ENCODE measurements at places on chromosomes 4 and X.

GRCh38 chrX:49844611-49845010 is 15.5 kb downstream of the PAGE4 start:
- peak; percentile 12 for DNase-seq

GRCh38 chr4:181350615-181351415 is 892.4 kb upstream of the TENM3 start:
- DNase-seq, result no peak

DNA sequence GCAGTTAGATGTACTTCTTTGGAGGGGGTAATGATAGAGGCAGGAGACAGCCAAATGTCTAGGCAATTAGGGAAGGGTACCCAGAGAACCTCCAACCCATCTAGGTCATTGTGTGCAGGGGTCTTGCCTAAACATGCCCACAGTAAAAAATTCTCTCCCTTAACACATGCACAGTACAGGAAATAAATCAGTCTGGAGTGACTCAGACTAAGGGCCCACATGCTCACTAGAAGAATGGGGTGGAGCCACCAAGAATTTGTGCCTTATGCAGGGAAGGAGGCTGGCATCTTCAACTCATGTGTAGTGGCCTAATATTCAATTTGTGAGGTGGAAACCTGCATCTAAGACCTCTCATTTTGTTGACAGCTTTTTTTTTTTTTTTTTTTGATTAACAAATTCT is 945.3 kb upstream of the GRIA3 start:
- DNase-seq, result no peak

DNA sequence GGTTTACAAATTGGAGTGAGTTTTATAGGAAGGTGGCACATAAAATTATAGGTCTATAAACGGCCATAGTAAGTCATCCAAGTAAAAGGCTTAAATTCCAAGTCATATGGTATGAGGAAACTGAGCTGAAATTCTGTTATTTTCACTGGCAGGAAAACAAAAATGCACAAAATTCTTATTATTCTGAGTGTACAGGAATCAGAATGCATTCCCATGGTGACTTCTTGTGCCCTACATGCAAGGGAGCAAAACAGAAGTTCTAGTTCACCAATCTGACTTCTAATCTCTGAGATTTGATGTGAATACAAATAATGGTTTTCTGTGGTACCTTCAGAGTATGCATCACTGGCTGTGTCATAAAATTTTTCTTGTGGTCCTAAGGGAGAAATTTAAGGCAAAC is 102.9 kb downstream of the CLCN4 start:
- DNase-seq, result no peak

GRCh38 chr4:112523764-112524505 is 8.0 kb upstream of the NEUROG2 start:
- DNase-seq, result peak; percentile 32

DNA sequence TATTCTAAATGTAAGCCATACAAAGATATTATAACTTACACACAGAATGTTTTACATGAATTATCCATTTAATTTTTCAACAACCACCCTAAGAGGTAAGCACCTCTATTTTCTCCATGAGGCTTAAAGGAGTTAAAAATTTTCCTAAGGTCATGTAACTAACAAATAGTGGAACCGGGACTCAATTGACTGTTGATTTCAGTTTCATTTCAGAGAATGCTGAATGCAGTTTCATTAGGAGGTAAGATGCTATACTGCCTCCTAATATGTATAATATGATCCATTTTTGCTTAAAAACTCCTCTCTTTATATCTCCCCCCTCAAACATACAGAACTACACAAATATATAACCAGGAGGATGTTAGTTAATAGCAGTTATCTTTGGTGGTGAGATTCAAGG is 29.1 kb downstream of the PHKA1 start:
- no peak for DNase-seq

- no peak for DNase-seq
Measured at GRCh38 chr4:85700362-85700761, 225.4 kb downstream of the ARHGAP24 start.

DNA sequence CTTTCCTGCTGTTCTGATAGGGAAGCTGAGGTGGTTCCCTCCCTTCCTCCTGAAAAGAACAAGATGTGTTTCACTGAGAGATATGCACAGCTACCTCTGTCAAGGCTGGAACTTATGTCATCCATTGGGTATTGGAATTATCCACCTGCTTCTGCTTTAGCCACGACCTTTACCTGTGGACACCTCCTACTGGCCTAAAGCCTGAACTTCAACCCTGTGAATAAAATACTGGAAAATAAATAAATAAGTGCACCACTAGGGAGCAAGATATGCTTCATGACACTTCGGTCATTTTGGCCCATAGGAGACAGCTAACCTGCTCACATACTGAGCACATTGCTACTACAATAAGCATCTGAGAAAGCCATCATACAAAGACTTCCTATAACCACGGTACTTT is 419.9 kb upstream of the NWD2 start:
- DNase-seq, result no peak

DNA sequence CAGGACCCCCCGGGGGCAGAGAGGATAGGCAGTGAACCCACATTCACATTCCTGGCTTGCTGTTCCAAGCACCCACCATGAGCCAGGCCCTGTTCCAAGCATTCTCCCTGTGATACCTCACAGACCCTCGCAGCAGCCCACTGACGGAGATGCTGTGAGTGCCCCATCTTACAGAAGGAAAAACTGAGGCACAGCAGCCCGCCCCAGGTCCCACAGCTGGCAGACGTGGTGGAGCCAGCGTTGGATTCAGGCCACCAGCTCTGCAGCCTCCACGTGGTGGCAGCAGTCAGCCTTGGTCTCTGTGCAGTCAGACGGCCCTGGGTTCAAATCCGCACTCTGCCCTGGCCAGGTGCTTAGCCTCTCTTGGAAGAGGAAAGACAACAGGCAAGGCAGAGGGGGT is 16.8 kb downstream of the MAN2B2 start:
- no peak for DNase-seq

- DNase-seq, result no peak
Measured at GRCh38 chr4:184279496-184280061, 61.9 kb upstream of the ENPP6 start.

DNA sequence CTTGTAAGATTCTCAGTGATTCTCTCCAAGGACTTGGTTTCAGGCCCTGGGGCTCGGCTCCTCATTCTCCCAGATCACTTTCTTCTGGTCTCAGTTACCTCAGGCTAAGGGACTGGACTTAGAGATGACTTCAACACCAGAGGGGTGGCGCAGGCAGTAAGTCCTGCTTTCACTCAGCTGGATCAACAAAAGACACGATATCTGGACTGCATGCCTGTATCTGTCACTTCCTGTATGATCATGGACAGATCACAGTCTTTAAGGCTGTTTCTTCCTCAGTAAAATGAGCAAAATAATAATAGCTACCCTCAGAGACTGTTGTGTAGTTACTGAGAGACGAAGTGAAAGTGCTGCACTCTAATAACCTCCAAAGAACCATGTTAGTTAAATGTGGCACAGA is 19.5 kb upstream of the CXCR3 start:
- DNase-seq, result no peak

- DNase-seq, result no peak
Measured at GRCh38 chr4:148041606-148042329, 309.9 kb downstream of the ARHGAP10 start.

- DNase-seq, result no peak
Measured at GRCh38 chr4:142614621-142615323, 231.3 kb downstream of the INPP4B start.

DNA sequence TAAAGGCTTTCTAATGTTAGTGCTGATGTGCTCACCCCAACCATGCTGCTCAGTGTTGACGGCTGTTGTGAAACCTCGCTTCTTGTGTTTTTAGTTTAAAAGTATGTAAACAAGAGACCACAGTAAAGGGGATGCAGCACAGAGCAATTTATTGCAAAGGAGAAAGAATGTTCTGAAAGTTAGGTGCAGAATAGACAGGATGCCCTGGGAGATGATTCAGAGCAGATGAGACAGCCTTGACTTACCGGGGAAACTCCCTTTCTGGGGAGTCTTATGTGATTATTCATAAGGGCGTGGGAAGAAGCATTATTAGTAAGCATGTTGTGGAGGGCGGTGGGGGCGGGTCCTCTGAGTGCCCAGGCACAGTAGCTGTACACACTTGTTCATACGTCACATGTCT is 47.7 kb downstream of the EVC start:
- no peak for DNase-seq

GRCh38 chr4:112511093-112511802 is 4.7 kb downstream of the NEUROG2 start:
- no peak for DNase-seq
